ENCODE measurements at places on chromosomes 2 and 18.

DNA sequence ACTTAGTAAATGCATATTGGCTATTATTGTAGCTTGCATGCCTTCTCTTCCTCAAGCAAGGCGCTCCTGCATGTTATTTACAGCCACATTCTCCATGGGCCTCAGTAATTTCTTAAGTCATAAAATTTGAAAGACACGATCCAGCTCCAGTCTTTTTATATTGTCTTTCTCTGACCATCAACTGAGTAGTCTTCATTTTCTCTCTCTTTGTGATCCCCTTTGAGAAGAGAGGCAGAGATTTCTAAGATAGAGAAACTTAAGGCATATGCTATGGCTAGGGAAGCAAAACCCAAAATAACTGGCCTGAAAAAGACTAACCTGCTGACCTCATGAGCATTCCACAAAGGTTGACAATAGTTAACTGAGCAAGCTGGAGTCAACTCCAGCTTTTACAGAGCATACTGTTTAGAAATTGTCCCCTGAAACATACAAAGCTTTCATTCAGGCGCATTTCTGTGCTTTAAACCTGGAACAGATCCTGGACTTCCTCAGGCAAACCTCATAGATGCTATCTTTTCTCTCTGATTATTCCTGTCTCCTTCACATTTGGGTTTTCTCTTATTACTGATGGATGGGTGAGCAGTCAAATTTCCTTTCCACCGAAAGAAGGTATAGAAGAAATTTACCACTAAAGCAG lies 4.6 kb downstream of the DPP4 start:
- DNase-seq = no peak

DNA sequence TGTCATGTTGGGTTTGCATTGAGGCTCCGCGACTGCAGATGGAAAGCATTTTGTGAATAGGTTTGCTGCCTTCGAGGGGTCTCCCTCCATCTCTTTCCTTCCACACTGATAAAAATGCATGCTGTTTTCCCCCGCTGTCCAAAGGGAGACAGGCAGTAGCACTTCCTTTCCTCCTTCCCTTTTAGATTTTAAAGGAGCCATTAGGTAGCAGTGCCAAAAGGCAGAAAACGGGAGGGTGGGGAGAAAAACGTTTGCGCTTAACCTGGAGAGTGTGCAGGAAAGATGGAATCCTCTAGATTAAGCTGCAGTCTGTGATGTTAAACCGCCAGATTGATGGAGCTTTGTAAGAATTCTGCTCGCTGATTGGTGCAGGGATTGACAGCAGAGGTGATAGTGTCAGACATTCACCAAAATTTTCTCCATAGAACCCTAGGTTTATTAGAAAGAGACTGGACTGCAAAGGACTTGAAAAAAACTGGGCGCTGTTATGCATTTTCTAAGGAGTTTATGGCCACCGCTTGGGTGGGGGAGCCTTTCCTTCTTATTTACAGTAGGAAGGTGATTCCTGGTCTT lies 688 bp downstream of the MAPRE2 start:
- no peak for DNase-seq

- DNase-seq = peak; percentile 26
Observed at GRCh38 chr18:7567474-7568425, 634 bp downstream of the PTPRM start.

- peak; percentile 85 for DNase-seq
Observed at GRCh38 chr2:9310377-9310776, 103.8 kb downstream of the ASAP2 start.

- DNase-seq = no peak
Observed at GRCh38 chr2:203835892-203836800, 31.4 kb upstream of the CTLA4 start.

DNA sequence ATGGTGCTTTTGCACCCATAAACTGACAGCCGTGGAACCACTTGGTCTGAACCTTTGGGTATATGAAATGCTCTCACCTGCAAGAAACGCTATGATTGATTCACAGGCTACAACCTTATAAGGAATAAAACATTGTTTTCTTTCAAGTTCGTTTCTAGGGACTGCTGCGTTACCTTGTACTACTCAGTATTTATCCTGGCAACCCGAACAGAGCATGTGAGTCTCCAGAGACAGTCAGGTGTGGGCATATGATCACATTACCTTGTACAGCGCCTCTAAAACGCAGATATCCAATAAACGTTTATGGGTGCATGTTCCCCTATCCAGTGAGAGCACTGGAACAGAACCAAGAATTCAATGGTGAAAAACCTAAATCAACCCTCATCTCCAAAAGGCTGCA lies 1.7 kb downstream of the CCBE1 start:
- DNase-seq = no peak

DNA sequence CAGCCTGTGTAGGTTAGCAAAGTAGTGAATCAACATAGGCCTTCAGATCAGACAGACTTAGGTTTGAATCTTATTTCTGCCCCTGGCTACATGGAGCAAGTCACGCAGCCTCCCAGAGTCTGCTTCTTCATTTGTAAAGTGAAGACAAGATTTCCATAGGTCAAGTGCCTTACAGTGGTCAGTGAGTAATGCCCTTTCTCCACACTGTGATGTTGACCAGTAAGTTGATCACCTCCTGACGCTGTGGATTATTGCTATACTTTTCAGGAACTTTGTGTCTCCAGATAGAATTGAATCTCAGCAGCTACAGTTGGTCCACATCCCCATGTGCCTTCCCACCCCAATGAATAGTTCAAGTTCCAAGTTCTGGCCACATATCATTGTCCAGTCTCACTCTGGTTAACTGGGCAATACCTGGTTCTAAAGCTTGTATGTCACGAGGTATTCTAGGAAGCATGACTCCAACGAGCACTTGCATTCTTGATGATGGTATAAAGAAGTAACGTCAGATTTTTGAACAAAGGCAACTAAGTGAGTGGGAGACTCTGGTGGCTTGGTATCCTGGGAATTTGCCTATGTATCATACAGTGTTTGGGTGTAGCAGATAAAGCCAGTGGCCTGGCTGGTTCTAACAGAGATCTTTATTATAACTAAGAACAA lies 2.1 kb upstream of the CLIP4 start:
- DNase-seq = peak; percentile 21

DNA sequence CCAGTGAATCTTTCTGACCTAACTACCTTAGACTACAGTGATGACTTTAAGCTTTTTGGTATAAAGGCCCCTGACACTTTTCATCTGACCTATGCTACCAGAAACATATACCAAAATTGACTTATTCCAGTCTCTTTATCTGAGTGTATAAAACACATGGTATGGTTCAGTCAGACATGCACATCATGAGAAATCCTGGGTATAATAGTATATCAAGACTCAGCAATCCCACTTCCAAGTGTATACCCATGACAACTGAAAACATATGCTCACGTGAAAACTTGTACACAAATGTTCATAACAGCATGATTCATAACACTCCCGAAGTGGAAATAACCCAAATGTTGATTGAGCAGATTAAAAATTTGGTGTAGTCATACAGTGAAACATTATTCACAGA lies 70.0 kb upstream of the RPRM start:
- DNase-seq = no peak

GRCh38 chr2:186531257-186531775 lies 45.3 kb downstream of the ZC3H15 start:
- DNase-seq = no peak

DNA sequence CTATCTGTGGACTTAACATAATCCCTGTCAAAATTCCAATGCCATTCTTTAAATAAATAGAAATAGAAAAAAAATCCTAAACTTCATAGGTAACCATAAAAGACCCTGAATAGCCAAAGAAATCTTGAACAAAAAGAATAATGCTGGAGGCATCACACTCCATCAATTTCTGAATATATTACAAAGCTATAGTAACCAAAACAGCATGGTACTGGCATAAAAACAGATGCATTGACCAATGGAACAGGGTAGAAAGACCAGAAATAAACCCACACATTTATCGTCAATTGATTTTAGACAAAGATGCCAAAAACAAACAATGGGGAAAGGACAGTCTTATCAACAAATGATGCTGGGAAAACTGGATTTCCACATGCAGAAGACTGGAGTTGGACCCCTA lies 205.7 kb downstream of the VAPA start:
- no peak for DNase-seq

GRCh38 chr2:96875498-96876268 lies 5.8 kb upstream of the SEMA4C start:
- no peak for DNase-seq

GRCh38 chr2:74556831-74557370 lies 2.4 kb downstream of the DOK1 start:
- DNase-seq = no peak

DNA sequence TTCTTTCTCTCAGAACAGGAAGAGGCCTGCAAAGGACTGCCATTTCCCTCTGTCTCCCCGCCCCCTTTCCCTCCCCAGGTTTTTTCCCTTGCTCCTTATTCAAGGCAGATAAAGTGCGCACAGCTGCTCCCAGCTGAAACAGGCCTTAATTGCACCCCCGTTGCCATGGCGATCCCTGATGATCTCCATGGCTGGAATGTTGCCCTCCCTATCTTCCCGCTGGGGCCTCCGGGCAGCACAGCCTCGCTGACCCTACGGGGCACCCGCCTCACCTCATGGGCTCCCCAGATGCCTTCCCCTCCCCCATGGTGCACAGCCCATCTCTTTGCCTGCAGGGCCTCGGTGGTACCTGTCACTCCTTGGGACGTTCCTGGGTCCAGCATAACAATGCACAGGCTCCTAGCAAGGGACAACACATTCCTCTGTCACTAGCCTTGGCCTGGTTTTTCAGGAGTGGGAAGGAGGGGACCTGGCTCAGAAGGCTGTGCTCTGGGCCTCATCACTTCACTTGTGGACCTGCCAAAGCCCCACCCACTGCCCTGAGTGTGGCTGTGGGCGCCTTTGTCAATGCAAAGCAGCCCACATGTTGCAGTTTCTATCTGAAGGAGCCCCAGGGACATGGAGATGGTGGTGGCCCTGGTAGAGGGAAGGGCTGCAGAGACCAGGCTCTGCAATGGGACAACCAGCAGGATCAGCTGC lies 115.0 kb downstream of the CELF4 start:
- DNase-seq = no peak

DNA sequence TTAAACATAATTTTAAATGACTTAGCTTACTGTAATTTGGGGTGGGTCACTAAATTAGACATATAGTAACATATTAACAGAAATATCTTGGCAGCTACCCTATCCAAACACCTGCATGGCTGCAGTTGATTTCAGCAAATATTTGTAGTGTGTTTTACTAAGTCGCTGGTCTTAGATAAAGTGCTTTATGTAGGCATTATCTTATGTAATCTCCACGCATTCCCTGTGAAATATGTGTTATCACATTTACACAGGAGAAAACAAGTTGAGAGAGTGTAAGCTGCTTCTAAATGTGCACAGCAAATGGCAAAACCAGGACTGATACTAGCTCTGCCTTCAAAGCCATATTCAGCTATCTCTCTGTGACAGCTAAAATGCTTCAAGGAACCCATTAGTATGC lies 72.0 kb downstream of the NYAP2 start:
- DNase-seq = no peak

- DNase-seq = no peak
Observed at GRCh38 chr2:157460384-157460837, 16.5 kb upstream of the CYTIP start.

GRCh38 chr2:239255218-239255617 lies 145.6 kb downstream of the HDAC4 start:
- DNase-seq = no peak

DNA sequence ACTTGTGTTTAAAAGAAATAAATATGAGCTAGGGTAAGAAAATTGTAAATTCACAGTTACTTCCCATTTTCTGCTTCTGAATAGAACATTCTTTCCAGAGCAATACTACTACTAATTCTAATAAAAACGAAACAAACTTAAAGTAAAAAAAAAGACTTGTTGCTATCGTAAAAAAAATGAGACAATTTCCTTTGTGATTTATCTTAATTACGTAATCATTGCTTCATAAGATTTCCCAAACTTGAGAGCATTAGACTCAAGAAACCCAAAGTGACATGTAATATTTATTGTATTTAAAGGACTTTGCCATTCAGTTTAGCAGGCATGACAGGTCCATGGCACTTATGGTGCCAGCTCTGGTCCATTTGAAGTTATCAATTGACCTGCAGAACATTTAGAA lies 153.8 kb downstream of the AQP4 start:
- DNase-seq = no peak

- DNase-seq = no peak
Observed at GRCh38 chr2:43831543-43832294, 6.9 kb downstream of the ABCG5 start.

- DNase-seq = no peak
Observed at GRCh38 chr18:63648241-63648640, 4.2 kb upstream of the SERPINB4 start.

- DNase-seq = no peak
Observed at GRCh38 chr2:163856941-163857340, 121.1 kb upstream of the FIGN start.

GRCh38 chr2:230899786-230900185 lies 25.3 kb downstream of the GPR55 start:
- DNase-seq = no peak

- DNase-seq = no peak
Observed at GRCh38 chr2:58064086-58064485, 17.5 kb downstream of the VRK2 start.

DNA sequence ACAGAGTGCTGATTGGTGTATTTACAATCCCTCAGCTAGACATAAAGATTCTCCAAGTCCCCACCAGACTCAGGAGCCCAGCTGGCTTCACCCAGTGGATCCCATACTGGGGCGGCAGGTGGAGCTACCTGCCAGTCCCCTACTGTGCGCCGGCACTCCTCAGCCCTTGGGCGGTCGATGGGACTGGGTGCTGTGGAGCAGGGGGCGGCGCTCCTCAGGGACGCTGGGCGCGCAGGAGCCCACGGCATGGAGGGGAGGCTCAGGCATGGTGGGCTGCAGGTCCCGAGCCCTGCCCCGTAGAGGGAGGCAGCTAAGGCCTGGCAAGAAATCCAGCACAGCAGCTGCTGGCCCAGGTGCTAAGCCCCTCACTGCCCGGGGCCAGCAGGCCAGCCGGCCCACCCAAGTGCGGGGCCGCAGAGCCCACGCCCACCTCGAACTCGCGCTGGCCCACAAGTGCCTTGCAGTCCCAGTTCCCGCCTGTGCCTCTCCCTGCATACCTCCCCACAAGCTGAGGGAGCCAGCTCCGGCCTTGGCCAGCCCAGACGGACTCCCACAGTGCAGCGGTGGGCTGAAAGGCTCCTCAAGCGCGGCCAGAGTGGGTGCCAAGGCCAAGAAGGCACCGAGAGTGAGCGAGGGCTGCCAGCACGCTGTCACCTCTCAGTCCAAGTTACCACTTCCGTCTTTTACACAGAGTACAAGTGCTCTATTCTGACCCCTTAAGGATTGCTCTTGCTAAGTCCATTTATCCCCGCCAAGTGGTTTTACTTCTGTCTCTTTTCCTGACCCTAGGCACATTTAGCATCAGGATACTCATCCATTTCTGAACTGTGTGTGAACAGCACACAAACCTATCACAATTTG lies 1.7 kb upstream of the RPE start:
- no peak for DNase-seq

- DNase-seq = no peak
Observed at GRCh38 chr2:33391529-33392255, 84.8 kb upstream of the RASGRP3 start.

DNA sequence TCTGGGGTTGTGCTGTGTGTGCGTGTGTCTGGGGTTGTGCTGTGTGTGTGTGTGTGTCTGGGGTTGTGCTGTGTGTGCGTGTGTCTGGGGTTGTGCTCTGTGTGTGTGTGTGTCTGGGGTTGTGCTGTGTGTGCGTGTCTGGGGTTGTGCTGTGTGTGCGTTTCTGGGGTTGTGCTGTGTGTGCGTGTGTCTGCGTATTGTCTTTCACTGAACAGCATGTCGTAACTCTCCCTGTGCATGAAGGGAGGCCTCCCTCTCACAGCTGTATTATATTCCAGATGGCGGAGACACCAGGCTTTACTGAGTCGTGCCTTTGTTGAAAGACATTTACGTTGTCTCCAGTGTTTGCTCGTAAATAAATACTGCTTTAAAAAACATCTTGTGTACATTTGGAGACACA lies 5.9 kb downstream of the ACKR3 start:
- no peak for DNase-seq

GRCh38 chr2:215411941-215412743 lies 23.7 kb downstream of the FN1 start:
- DNase-seq = no peak
